Lower leg skin (tissue), 4 donors: ENCODE measurements at places on chromosomes 16 and 17.

DNA sequence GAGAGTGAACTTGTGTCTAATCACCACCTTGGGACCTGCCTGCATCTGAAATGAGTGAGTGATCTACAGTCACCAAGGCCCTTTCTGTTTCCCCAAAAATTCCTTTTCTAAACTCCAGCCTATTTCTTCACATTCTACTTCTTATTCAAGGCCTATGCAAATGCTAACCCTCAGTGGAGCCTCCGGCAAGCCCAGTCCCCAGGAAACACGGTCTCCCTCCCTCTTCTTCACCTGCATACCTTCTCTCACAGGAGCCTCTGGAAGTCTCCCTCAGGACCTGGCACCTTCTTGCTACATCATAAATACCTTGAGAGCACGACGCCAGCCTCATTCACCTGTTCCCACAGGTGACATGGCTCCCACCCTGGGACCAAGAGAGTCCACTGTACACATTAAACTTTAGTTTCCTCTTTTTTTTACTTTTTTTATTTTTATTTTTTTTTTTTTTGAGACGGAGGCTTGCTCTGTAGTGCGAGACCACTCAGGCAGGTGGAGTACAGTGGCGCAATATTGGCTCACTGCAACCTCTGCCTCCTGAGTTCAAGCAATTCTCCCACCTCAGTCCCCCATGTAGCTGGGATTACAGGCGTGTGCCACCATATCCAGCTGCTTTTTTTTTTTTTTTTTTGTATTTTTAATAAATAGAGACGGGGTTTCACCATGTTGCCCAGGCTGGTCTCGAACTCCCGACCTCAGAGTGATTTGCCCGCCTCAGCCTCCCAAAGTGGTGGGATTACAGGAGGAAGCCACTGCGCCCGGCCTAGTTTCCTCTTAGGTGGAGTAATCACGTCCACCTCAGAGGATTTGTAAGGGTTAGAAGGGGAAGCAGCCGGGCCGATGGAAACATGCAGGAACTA, 97.3 kb downstream of the ANKRD11 start:
- no peak for DNase-seq

GRCh38 chr17:29619251-29619650, 3.5 kb downstream of the CORO6 start:
- DNase-seq, result no peak

DNA sequence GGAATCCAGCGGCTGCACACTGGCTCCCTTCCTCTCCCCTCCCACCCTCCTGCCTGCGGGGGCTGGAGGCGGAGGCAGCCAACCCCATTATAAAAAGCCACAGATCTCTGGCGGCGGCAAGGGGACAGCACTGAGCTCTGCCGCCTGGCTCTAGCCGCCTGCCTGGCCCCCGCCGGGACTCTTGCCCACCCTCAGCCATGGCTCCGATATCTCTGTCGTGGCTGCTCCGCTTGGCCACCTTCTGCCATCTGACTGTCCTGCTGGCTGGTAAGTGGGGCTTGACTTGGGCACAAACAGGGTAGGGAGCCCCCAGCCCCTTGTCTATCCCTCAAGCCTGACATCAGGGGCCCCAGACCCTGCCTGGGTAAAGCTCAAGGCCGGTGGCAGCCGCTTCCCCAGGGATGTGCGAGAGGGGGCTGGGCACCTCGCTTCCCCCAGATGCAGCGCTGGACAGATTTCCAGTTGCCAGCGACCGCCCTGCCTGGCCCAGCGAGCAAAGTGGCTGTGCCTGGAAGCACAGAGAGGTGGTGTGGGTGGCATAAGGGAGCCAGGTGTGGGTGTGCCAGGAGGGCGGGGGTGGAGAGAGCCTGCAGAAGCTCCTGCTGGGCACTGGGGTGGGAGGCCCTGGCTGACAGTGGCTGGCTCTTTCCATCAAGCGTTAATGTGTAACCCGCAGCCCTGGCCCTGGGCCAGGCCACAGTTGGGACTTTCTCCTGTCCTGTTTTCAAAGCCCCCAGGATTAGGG, at the start of gene CX3CL1:
TSS of gene CX3CL1 (plus strand) at position 119 of the 745 bp plus-strand sequence. CDS start at position 198, 79 bp downstream.
- DNase-seq, result peak; percentile 89

- no peak for DNase-seq
Observed at GRCh38 chr16:9225527-9226316, 134.3 kb downstream of the HAPSTR1 start.

DNA sequence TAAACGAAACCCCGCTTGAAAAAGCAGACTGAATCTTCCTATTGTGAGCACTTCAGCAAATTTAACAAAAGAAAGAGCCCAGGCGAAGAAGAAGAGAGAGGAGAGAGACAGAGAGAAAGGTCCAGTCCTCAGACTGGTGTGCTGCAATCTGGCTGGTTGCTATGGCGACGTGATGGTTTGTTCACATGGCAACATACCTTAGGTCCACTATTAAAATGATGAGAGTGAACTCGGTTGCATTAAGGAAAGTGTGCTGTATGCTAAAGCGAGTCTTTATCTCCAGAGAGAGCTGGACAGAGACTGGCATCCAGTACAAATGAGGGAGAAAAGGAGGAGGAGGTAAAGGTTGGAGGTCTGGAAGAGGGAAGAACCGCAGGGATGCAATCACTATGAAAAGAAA, 271.8 kb upstream of the ZFHX3 start:
- DNase-seq, result no peak

DNA sequence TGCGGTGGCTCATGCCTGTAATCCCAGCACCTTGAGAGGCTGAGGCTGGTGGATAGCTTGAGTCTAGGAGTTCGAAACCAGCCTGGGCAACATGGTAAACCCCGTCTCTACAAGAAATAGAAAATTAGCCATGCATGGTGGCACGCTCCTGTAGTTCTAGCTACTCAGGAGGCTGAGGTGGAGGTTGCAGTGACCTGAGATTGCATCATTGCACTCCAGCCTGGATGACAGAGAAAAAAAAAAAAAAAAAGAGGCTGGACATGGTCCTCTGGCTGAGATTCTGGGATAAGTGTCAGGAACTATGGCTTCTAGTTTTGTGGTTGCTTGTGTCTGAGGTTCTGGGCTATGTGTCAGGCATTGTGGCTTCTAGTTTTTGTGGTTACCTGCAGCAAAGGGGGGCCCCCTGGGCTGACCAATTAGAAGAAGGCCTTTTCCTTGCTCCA, 7.0 kb downstream of the KSR1 start:
- DNase-seq, result no peak

DNA sequence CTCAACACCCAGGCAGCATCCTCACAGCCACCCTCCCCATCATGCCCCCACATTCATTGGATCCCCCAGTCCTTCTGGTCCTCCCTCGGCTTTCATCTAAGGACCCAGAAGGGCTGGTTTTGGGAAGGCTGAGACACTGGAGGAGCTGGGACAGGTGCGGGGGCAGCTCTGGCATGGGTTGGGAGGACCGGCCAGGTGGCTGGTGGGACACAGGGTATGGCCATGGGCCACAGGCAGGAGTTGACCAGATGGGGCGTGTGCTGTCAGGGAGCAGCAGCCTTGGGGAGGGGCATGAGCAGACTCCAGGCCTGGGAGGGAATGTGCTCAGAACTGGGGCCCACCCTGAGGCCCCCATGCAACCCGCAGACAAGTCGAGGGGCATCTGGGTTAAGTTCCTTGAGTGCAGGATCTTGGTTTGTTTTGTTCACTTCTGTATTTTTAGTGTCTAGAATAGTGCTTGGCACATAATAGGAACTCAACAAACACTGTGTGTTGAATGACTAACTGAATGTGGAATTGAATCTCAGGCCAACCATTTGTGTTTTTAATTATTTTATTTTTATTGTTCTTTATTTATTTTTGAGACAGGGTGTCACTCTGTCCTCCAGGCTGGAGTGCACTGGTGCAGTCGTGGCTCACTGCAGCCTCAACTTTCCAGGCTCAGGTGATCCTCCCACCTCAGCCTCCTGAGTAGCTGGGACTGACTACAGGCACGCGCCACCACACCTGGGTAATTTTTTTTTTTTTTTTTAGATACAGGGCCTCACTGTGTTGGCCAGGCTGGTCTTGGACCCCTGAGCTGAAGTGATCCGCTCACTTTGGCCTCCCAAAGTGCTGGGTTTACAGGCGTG, 5.6 kb downstream of the P2RX1 start:
- DNase-seq, result no peak

DNA sequence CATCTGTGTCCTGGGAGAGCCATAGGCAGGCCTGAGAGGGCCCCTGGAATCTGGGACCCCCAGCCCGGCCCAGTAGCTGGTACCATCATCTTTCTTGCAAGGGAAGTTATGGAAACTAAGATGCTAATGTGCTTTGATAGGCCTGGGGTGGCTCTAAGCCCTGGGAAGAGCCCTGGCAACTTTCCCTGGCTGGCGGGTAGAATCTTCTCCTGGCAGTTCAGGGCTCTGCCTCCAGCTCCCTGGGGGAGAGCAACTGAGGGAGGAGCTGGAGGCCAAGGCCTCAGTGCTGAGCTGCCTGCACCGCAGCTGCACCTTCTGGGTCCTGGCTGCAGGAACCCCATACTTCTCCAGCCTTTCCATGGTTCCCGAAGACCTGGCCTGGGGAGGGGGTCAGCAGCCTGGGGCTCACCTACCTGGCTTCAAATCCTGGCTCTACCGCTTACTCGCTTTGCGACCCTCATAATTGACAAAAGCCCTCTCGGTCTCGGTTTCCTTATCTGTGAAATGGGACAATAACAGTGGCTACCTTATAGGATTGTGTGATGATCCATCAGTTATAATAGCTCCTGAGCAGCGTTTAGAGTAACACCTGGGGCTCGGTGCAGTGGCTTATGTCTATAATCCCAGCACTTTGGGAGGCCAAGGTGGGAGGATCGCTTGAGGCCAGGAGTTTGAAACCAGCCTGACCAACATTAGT, 333.7 kb downstream of the SEC14L1 start:
- DNase-seq, result no peak

- no peak for DNase-seq
Observed at GRCh38 chr17:72504783-72505182, 384.0 kb downstream of the SOX9 start.

DNA sequence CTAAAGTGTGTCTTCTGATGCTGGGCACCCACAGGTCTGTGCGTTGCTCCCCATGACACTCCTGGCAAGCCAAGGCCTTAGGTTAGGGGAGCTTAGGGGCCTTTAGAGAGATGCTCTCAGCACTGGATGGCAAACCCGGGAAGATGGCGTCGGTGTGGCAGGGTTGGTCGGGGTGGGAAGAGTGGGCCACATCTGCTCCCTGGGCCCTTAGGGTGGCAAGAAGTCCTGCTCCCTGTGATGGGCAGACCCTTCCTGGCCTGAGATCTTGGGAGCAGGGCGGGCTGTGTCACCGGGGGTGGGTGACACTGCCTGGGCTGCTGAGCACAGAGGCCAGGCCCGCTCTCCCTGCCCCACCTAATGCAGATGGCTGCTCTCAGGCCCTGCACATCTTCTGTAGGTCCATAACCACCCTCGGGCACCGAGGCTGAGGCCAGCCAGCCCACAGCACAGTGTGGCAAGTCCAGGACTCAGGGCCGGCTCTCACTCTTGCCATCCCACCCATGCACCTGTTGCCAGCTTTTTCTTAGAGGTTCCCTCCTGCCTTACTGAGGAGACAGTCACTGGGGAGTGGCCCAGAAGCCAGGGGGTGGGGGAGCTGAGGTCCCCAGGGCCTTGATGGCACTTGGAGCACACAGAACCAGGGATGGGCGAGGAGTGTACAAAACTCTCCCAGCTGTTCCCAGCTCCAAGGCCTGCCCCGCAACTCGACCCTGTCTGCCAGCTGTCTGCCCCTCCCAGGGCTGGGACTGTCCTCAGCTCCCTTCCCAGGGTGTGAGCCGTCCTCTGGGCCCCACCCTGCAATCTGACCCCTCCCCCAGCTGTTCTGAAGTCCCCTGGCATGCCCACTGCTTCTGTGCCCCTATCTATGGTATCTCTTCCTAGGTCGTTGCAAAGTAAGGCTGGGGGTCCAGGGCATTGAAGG, 4.4 kb upstream of the MTSS2 start:
- DNase-seq, result no peak

DNA sequence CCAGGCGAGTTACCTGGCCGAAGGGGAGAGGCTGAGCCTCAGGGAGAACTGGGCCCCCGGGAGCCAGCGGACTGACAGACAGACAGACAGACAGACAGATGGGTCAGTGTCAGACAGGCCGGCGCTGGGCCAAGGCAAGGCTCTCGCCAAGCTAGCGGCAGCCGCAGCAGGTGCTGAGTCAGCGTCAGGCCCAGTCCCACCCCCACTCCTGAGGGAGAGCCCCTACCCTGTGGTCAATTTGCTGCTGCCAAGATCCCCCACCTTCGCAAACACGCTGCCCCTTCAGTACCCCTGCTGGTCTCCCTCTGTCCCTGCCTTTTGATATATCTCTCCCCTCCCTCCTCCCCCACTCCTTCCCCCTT, 1.5 kb downstream of the FGF11 start:
- no peak for DNase-seq
